ENCODE measurements at places on chromosomes 1 and 21. TPM values are rescaled to one million over a fixed set of nuclear protein-coding genes. Genes with fewer than 3 reads are reported as not detected.

DNA sequence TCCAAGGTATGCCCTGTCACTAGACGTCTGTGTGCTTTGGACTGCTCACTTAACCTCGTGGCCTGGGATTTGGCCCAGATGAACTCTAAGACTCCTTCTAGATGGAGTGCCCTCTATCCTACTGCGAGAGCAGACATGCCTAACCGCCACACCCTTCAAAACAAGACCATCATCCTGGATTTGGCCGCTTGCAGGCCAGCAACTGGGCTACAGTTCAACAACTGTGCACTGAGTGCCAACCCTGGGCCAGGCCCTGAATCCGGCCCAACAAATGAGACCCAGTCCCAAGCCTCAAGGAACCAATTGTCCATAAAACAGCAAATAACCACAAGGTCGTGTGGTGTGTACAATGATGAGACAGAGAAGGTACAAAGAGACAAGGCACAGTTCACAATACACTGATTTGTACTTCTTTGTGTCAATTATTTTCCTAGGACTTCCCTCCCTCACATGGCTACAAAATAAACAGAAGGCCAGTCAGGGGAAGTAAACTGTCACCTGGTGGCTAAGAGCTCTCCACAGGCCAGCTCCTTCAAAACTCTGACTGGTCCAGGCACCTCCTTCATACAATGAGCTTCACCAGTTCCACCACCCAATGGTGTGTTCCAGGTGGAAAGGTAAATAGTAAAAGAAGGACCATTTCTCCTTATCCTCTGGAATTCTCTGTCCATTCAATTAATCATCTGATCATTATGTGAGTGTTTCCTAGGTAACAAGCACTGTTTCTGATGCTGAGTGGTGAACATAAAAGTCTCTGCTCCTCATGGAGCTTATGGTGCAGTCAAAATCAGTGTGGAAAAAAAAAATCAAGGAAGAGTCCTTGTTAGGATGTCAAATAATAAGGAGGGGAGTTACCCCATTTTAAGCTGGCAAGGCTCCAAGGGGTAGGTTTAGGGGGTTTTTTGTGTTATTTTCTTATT is 60.4 kb downstream of the CAPZB start:
- H3K27me3 ChIP-seq, result no peaks in the 10 kb centered on the region
- H3K27ac ChIP-seq, result peak overlapping the region; percentile 77
- no peak for DNase-seq
- no peaks in the 10 kb centered on the region for H3K36me3 ChIP-seq
- H3K4me3 ChIP-seq, result no peak overlapping the region

GRCh38 chr21:39198800-39199199 is 15.5 kb upstream of the PSMG1 start:
- H3K36me3 ChIP-seq, result peaks cover 40% of the 10 kb centered on the region
- no peak overlapping the region for H3K27ac ChIP-seq
- H3K4me3 ChIP-seq, result no peak overlapping the region
- peaks cover 8% of the 10 kb centered on the region for H3K4me1 ChIP-seq

GRCh38 chr1:98556521-98557158 is 104.9 kb upstream of the SNX7 start:
- DNase-seq, result no peak
- no peak overlapping the region for H3K4me3 ChIP-seq
- no peaks in the 10 kb centered on the region for H3K36me3 ChIP-seq
- no peak overlapping the region for H3K27ac ChIP-seq
- H3K4me1 ChIP-seq, result no peaks in the 10 kb centered on the region

GRCh38 chr1:147895123-147895522 is 7.5 kb upstream of the GJA8 start:
- peaks cover 35% of the 10 kb centered on the region for H3K27me3 ChIP-seq
- no peak overlapping the region for H3K4me3 ChIP-seq
- H3K4me1 ChIP-seq, result peaks cover 1% of the 10 kb centered on the region

DNA sequence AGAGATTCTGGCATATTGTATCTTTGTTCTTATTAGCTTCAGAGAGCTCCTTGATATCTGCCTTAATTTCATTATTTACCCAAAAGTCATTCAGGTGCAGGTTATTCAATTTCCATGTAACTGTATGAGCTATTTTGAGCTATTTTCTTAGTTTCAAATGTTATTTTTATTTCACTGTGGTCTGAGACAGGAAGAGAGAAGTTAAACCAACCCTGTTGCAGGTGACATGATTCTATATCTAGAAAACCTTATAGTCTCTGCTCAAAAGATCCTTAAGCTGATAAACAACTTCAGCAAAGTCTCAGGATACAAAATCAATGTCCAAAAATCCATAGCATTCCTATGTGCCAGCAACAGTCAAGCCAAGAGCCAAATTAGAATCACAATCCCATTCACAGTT is 1644.0 kb upstream of the B3GALT2 start:
- DNase-seq, result no peak
- H3K36me3 ChIP-seq, result no peaks in the 10 kb centered on the region
- no peak overlapping the region for H3K27ac ChIP-seq
- H3K27me3 ChIP-seq, result no peaks in the 10 kb centered on the region
- no peak overlapping the region for H3K4me3 ChIP-seq
- H3K4me1 ChIP-seq, result peaks cover 5% of the 10 kb centered on the region

- DNase-seq, result peak; percentile 38
- peaks cover 3% of the 10 kb centered on the region for H3K36me3 ChIP-seq
- peaks cover 9% of the 10 kb centered on the region for H3K4me1 ChIP-seq
- H3K4me3 ChIP-seq, result no peak overlapping the region
- no peaks in the 10 kb centered on the region for H3K27me3 ChIP-seq
These were observed 5.6 kb downstream of the SH3BGRL3 start for GRCh38 chr1:26285366-26286063.

DNA sequence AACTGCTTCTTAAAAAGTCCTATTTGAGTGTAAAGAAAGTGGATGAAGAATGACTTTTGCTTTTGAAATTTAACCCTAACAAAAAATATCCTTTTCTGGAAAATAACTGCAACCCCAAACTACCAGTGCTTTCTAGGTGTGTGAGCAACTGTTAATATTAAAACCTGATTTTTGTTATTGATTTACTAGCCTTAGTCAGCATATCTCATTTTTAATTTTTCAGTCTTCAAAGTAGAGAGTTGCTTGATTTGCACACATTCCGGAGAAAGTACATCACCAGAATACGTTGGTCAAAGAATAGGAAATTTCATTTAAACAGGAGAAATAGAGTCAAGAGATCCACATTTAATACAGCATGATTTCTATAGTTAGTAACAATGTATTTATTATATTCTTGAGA is 141.8 kb upstream of the ADAMTS5 start:
- no peaks in the 10 kb centered on the region for H3K36me3 ChIP-seq
- no peak for DNase-seq
- no peak overlapping the region for H3K4me3 ChIP-seq
- no peaks in the 10 kb centered on the region for H3K27me3 ChIP-seq
- no peak overlapping the region for H3K27ac ChIP-seq
- H3K4me1 ChIP-seq, result no peaks in the 10 kb centered on the region

DNA sequence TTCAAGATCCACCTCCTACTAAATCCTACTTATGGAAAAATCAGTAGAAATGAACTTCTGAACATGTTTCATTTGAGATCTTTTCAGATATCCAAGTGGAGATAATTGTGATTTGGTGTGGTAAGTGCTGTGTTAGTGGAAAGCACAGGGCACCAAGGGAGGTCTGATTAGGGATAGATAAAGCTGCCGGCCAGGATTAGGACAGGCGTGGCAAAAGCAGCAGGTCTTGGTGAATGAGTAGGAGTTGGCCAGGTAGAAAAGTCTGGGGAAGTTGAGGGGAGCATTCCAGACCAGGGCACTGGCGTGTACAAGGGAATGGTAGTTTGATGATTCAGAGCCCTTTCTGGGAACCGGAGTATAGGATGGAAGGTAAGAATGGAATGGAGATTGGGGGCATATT is 47.8 kb downstream of the AZIN2 start:
- no peak for DNase-seq
- H3K4me3 ChIP-seq, result no peak overlapping the region
- H3K4me1 ChIP-seq, result peaks cover 1% of the 10 kb centered on the region

- no peaks in the 10 kb centered on the region for H3K4me1 ChIP-seq
- no peak for DNase-seq
- no peaks in the 10 kb centered on the region for H3K27me3 ChIP-seq
- H3K36me3 ChIP-seq, result peaks cover 6% of the 10 kb centered on the region
- H3K4me3 ChIP-seq, result no peak overlapping the region
- peak overlapping the region; percentile 73 for H3K27ac ChIP-seq
These were observed 142.2 kb downstream of the RABGAP1L start for GRCh38 chr1:174301295-174302077.

DNA sequence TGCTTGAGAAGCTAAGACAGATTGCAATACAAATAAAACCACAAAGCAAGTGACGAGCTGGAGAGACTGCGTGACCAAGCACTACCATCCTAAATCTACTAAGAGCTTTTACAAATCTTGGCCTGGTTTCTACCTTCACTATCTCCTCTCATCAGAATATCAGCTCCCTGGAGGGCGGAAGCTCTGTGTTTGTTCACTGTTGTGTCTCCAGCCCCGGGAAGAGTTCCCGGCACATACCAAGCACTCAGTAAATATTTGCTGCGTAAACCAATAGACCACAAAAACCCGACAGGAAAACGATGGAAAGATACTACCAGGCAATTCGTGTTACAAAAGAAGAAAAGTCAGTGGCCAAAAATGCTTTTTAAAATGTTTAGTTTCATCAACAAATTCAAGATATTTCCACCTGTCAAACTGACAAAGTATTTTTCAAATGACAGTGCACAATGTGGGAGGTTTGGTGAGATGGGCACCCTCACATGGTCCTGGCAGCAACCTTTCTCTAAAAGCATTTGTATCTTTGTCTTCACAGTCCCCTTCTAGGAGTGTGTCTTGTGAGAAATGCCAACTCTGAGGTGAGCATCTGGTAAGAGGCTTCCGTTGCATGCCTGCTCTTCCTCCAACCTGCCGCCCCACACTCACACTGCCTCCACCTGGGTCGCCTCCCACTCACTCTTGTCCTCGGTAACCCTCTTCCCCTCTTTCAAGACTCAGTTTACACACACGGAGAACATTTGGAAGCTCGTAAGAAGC is 34.7 kb downstream of the SLC1A7 start:
- H3K4me3 ChIP-seq, result no peak overlapping the region
- no peak for DNase-seq
- no peaks in the 10 kb centered on the region for H3K36me3 ChIP-seq

DNA sequence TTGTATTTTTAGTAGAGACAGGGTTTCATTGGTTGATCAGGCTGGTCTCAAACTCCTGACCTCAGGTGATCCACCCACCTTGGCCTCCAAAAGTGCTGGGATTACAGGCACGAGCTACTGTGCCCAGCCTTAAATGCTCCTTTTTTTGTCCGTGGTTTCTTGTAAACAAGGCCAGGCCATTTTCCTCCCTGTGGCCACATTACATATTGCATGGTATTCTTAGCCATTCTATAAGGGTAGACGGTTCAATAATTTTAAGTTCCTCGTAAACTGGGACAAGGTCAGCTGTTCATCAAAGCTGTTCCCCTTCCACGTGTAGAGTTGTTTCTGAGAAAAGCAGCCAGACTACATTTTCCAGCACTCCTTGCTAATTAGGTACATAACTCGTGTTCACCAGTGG is 10.3 kb upstream of the LUZP1 start:
- H3K27me3 ChIP-seq, result peaks cover 46% of the 10 kb centered on the region
- no peak for DNase-seq
- H3K27ac ChIP-seq, result no peak overlapping the region
- peaks cover 2% of the 10 kb centered on the region for H3K4me1 ChIP-seq
- no peaks in the 10 kb centered on the region for H3K36me3 ChIP-seq
- H3K4me3 ChIP-seq, result no peak overlapping the region

DNA sequence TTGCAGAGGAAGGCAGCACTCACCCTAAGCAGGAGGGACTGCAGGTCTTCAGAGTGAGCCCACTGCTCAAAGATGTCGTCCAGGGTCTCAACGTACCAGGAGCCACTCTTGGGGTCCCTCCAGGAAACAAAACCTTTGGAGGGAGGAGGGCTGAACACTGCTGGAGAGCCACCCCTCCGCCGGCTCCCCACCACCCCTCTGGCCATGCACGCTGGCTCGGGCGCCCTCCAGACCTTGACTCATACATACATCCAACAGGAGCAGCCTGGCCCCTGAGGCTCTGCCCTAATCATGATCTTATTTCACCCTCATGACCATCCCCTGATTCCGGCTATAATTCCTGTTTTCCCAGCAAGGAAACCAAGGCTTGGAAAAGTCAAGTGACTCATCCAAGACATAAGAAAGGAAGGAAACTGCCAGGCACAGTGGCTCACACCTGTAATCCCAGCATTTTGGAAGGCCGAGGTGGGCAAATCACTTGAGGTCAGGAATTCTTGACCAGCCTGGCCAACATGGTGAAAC is 18.0 kb downstream of the CELA2B start:
- no peak overlapping the region for H3K4me3 ChIP-seq
- no peaks in the 10 kb centered on the region for H3K27me3 ChIP-seq
- no peak overlapping the region for H3K27ac ChIP-seq
- DNase-seq, result no peak
- H3K4me1 ChIP-seq, result no peaks in the 10 kb centered on the region
- H3K36me3 ChIP-seq, result peaks cover 25% of the 10 kb centered on the region

- H3K36me3 ChIP-seq, result no peaks in the 10 kb centered on the region
- no peak for DNase-seq
- no peak overlapping the region for H3K27ac ChIP-seq
These were observed 176.3 kb upstream of the EDN2 start for GRCh38 chr1:41660570-41661427.

- H3K4me3 ChIP-seq, result no peak overlapping the region
- peaks cover 9% of the 10 kb centered on the region for H3K4me1 ChIP-seq
- DNase-seq, result no peak
These were observed 4.2 kb upstream of the AQP10 start for GRCh38 chr1:154316704-154317103.

DNA sequence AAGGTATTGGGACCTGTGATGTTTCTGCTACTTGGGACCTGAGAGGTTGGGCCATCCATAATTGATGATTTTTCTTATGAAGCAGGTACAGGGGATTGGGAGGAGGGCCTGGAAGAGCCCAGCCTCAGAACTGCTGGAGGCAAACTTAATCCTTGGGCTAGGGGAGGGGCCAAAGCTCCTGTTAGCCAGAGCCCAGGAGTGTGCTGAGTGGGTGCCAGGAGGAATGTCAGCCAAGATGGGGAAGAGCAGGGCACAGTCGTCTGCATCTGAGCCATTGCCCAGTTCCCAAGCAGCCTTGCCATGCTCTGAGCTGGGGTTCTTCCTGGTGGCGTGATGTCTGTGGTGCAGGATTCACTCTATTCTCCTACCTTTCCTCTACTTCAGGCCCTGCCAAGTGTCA is 5.8 kb downstream of the MAPKAPK2 start:
- no peaks in the 10 kb centered on the region for H3K27me3 ChIP-seq
- H3K36me3 ChIP-seq, result no peaks in the 10 kb centered on the region
- H3K4me3 ChIP-seq, result no peak overlapping the region
- H3K27ac ChIP-seq, result peak overlapping the region; percentile 22

DNA sequence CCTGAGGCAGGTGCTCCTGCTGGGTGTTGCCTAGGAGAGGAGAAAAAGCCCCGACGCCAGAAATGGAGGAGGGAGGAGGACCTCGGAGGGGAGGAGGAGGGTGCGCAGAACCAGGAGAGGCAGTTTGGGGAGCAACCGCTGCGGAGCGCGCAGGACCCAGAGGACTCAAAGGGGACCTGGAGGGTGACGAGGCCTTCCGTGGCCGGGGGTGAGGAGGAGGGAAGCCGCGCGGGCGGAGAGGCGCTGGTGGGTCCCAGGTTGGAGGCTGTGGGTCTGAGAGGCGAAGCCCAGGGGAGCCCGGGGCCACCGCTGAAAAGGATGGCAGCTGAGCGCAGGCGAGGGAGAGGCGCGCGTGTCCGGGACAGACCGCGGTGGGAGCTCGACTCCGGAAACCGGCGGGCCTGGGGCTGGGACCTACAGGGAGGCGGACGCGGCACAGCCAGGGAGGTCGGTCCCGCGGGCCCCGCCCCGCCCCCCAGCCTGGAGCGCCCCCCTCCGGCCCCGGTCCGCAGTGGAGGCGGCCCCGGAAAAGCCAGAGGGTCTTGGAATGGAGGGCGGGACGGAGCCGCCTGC is 15.1 kb downstream of the RNF223 start:
- H3K4me1 ChIP-seq, result peaks cover 4% of the 10 kb centered on the region
- H3K27me3 ChIP-seq, result peaks cover 41% of the 10 kb centered on the region
- peaks cover 3% of the 10 kb centered on the region for H3K36me3 ChIP-seq
- H3K27ac ChIP-seq, result no peak overlapping the region

Gene KCNT2
- 26.1 TPM for total RNA-seq

Gene OR10J1
- not detected for total RNA-seq
